ENCODE measurements at places on chromosomes 3 and 15.

GRCh38 chr3:159149633-159150032, 347.8 kb downstream of the MFSD1 start:
- no peak for DNase-seq

GRCh38 chr3:125683067-125683829, 88.0 kb upstream of the OSBPL11 start:
- DNase-seq: no peak

GRCh38 chr3:159964166-159964973, 24.3 kb upstream of the IL12A start:
- no peak for DNase-seq

GRCh38 chr3:52842424-52842823, 7.6 kb upstream of the MUSTN1 start:
- DNase-seq: no peak

DNA sequence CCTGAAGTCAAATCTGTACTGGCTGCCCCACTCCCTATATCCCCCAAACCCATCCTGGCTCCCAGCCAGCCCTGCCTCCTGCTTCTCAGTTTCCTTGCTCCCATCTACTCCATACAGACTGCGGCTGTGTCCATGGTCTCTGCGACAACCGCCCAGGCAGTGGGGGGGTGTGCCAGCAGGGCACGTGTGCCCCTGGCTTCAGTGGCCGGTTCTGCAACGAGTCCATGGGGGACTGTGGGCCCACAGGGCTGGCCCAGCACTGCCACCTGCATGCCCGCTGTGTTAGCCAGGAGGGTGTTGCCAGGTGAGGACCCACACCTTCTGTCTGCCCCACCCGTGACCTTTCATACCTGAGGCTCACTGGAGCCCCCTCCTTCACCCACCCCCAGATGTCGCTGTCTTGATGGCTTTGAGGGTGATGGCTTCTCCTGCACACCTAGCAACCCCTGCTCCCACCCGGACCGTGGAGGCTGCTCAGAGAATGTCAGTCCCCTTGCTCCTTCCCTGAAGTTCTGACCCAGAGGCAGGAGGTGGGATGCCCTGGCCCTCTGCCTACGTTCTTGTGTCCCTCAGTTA, 14.7 kb downstream of the STAB1 start:
- no peak for DNase-seq

DNA sequence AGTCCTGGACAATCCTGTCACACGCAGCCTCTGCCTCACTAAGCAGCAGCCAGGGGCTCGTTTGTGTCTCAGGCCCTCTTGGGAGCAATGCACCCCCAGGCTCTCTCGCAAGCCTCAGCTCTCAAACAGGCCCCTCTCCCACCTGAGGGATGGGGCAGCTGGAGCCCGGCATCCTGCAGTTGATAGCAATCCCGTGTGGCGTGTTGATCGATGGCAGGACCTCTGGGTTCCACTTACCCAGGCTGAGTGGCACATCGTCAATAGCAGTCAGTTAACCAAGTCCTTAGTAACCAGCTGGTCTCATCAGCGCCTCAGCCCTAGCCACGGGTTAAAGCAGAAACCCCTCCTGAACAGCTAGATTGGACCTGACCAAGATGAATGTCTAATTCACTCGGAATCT, 36.5 kb upstream of the PLXNA1 start:
- DNase-seq: no peak
